ENCODE measurements at places on chromosomes 4 and X.

- no peak for DNase-seq
These were observed 224.3 kb downstream of the DCLK2 start for GRCh38 chr4:150302553-150302952.

DNA sequence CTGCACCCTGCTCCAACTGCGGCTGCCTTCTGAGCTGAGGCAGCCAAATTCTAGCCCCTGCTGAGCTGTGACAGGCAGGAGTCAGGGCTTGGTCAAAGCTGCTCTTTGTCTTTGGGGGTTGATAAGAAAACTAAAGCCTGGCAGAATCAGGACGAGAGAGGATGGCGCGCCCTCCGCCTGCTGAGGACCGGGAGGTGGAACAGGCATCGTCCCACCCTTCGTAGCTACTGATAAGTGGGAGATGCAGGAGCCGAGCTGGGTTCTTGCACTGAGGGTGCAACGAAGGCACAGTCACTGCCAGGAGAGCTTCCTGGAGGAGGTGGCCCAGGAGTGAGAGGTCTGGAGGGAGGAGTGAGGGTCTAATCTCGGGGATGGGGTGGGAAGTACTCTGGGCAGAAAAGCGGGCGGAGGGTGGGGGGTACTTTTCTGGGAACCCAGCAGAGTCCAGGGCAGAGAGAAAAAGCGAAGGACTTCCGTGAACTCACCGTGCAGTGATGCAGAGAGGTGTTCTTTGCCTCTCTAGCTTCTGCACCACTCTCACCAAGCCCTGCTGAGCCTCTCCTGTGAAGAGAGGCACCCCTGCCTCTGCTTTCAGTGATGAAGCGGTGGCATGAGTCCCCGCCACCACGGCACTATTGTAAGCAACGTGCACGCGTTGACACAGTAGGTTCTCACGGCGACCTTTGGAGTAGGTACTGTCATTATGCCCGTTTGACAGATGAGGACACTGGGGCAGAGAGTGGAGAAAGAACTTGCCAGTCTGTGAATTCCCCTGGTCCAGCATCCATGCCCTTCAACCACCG lies 107.8 kb downstream of the SORCS2 start:
- DNase-seq, result no peak

GRCh38 chr4:14669371-14669770 lies 332.9 kb upstream of the CPEB2 start:
- no peak for DNase-seq

- DNase-seq, result no peak
These were observed 200.7 kb downstream of the SOWAHB start for GRCh38 chr4:76697129-76697803.

- no peak for DNase-seq
These were observed 1316.6 kb downstream of the FSTL5 start for GRCh38 chr4:160847228-160847627.

GRCh38 chr4:37797374-37797773 lies 29.1 kb upstream of the PGM2 start:
- no peak for DNase-seq

GRCh38 chrX:120213438-120214265 lies 37.0 kb upstream of the ZBTB33 start:
- DNase-seq, result peak; percentile 23

DNA sequence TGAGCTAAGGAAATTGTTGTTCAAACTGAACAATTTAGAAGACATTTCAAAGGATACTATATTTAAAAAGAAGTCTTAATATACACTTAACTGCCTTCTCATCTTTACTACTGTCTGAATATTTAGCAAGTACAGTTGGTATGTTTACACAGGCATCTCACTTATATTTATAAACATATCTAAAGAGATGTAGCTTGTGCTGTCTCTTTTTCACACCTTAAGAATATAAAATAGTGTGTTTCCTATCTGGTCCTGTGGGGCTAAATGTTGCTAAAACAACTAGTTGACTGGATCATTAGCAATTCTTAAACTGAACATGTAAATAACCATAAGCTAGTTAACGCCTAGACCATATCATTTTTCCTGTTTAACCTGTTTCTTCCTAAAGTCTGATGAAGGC lies 336.3 kb downstream of the PPP3CA start:
- DNase-seq, result no peak

- DNase-seq, result no peak
These were observed 258.1 kb upstream of the NEIL3 start for GRCh38 chr4:177051473-177052060.

GRCh38 chr4:152981278-152981677 lies 45.2 kb downstream of the FHDC1 start:
- no peak for DNase-seq

GRCh38 chr4:133565379-133565778 lies 416.3 kb downstream of the PCDH10 start:
- no peak for DNase-seq

DNA sequence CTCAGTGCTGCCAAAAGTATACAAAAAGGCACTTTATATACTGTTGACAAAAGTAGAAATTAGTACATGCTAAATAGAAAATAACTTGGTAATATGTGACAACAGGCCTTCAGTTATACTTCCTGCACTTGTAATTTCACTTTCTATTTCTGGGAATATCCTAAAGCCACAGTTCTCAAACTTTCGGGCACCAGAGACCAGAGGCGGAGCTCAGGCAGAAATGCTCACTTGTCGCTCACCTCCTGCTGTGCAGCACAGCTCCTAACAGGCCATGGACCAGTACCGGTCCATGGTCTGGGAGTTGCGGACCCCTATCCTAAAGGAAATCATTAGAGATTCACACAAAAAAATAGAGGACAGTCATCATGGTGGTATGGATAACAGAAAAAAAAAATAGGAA lies 25.7 kb downstream of the ACSL4 start:
- DNase-seq, result no peak

GRCh38 chr4:104747635-104748034 lies 252.9 kb upstream of the CXXC4 start:
- DNase-seq, result no peak

DNA sequence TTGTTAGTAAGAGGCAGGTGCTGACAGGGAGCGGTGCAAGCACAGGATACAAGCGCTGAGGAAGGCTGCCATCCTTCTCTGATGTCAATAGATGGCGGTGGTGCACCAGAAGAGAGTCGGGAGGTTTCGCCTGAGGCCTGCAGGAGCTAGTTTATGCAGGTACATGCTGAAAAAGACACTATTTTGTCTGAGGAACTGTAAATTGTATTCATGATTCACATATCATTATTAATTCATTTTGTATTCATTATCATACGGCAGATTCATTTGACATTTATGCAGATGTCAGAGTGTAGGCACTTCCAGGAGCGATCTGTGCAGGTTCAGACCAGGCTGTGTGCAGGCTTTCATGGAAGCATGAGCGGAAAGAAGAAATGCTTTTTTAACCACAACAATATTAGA lies 824.0 kb downstream of the STIM2 start:
- no peak for DNase-seq

DNA sequence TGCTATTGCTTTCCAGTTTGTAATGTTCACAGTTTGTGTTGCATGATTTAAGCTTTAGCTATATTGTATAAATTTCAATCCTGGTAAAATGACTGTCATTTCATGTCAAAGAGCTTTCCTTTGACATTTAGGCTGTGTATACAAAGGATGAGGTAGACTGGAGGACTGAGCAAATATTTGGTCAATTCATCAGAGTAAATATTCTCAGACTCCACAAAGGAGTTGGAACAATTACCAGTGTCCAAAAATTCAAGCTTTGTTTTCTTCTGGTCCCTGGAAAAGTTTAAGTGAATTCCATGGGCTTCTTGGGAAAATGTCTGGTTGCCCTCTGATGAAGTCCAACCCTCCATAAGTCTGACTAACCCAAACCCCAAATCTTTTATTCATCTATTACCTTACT lies 682.4 kb downstream of the DACH2 start:
- DNase-seq, result no peak

DNA sequence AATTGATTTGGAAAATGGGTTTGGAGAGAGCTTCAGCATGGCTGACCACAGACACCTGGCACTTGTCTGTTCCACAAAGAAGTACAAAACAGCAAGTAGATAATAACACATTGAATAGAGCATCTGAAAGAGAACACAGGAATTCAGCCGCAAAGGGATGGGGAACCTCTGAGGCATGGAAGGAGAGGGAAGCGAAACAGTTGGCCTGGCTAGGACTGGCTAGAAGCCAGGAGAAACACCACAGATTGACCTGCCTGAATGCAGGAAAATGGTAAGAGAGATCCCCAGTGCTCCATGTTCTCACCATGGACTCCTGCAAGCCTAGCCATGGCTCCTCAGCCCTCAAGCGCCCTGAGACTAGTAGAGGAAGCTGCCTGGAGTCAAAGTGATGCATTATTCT lies 169.7 kb upstream of the SH3RF1 start:
- no peak for DNase-seq

DNA sequence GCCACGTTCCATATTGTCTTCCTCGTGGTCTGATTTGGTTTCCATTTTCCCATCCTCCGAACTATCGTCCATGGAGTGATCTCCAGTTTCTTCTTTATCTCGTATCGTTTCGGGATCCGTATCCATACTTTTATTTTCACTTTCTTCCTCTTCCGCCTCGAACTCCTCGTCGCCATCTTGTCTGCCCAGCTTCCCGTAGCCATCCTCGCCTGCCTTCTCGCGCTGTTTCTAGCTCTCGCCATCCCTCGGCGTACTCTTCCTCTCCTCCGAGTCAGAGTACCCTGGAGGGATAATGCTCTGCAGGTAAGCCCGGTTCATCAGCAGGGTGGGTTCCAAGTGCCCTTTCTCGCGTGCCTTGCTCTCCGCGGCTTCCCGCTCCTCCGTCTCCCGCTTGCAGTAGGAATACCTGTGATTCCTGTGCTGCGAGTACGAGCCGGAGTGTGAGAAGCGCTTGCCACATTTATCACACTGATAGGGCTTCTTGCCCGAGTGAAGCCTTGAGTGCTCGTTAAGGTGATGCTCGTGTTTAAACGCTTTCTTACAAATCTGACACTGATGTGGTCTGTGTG lies 134.5 kb upstream of the TAPT1 start:
- DNase-seq, result no peak

- DNase-seq, result no peak
These were observed 85.5 kb downstream of the USP46 start for GRCh38 chr4:52573551-52573950.

GRCh38 chrX:53089224-53089842 lies 4.6 kb upstream of the KANTR start:
- no peak for DNase-seq

- DNase-seq, result no peak
These were observed 235.9 kb upstream of the DMD start for GRCh38 chrX:33447285-33447684.

DNA sequence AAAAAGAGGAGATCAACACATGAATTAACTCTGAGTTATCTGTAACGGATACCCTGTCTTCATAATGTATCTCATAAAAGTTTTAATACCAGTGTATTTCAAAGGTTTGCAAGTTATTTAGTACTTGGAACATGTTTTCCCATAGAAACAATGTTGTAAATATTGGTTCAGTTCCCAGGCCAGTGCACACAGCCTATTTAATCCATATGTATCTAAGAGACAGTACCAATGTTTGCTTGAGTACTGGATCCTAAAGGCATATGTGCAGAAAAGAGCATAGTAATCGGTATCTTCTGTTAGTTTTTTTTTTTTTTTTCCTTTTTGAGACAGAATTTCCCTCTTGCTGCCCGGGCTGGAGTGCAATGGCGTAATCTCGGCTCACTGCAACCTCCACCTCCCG lies 46.1 kb downstream of the SLIT2 start:
- DNase-seq, result no peak

DNA sequence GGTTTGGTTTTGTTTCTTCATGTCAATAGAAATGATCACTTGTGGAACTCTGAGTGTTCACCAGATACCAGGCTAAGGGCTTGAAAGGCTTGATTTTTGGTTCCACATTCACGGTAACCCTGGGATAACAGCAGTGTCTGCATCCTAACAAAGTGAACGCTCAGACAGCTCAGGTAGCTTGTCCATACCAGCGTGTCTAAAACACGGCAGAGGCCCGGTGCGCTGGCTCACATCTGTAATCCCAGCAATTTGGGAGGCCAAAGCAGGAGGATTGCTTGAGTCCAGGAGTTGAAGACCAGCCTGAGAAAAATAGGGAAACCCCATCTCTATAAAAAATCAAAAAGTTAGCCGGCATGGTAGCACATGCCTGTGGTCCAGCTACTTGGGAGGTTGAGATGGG lies 49.0 kb downstream of the HTRA3 start:
- DNase-seq, result no peak

GRCh38 chrX:132227383-132228112 lies 8.3 kb upstream of the RAP2C start:
- DNase-seq, result no peak

GRCh38 chr4:168832763-168833575 lies 177.1 kb downstream of the CBR4 start:
- DNase-seq, result no peak

DNA sequence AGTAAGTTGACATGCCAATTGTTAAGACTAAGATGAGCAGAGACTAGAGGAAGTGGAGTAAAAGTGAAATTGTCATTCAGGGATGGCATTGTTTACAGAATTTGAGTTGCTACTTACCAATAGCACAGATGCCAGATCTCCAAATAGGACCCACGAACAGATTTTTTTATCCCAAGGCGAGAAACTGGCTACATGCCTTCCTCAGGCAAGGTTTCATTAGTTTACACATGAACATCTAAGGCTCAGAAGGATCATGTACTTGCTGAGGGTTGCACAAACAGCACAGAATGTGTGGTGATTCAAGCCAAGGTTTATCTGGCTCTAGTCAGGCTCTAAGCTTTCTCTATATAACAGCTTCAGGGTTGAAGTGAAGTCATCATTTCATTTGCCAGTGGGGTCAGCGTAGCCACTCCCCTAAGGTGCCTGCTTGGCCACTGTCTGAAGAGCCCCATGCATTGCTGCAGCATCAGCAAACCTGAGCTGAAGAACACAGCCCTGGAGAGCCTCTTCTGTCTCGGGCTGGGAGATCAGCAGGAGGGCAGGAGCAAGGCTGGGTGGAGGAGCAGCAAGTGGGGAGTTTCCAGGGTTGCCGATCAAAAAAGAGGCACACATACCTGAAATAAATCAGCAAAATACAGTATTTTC lies 193.0 kb upstream of the LCORL start:
- DNase-seq, result no peak

DNA sequence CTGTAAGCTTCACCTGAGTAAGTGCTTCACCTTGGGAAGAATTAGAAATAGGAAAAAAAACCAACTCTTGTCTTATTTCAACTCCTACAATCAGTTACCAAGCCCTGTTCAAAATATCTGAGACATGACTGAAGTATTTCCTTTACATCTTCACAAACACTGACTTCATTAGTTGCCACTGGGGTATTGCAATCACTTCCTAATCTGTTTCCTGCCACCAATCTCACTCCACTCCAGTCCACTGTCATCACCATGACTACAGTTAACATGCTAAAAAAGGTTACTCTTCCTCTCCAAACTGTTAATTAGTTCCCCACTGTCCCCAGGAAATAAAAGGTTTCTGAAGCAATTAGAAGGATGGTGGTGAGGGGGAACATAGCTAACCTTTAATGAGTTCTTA lies 3.3 kb upstream of the SUPT20HL1 start:
- no peak for DNase-seq

Measured in stimulated activated CD8-positive, alpha-beta memory T cell treated with anti-CD3 and anti-CD28 coated beads, Interleukin-2, amount 100 ng/mL, for 1 hour (primary cell).